Retina (tissue), 1 donor: ENCODE measurements at places on chromosomes 16 and 17.
A peak's percentile ranks its signal among the peaks of the same experiment; 100 is the strongest.

- no peak for DNase-seq
Observed at GRCh38 chr17:4597975-4598374, 13.6 kb downstream of the SMTNL2 start.

GRCh38 chr17:29614349-29615047 is 8.2 kb downstream of the CORO6 start:
- peak; percentile 55 for DNase-seq

DNA sequence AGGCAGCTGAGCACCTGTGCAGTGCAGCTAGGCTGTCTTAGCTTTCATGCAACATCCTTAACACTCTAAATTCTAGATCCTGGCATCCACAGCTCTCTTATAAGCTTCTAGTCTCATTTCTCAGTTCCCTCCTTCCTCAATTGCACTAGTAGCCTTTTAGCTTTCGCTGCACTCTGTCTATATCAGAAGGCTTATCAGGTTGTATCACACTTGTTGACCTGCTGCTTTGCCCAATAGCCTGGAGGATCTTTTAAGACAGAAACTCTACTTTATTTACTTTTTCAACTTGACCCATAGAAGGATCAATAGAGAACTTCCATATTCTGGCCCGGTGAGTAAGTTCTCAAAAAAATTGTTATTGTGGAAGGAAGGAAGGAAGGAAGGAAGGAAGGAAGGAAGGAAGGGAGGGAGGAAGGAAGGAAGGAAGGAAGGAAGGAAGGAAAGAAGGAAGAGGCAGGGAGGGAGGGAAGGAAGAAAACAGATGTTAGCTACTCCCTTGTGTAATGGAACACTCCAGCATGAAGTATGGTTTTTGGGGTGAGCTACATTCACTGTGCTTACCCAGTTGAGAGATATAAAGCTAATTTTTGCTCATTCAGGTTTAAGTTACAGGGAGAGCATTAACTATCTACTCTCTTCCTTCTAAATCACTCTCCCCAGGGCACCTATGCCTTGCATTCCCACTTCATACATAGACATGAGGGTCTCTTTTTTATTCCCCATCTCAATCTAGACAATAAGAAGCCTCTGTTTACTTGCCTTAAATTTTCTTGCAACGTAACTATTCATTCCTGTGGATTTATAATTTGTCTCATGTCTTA is 361.1 kb downstream of the SHISA9 start:
- DNase-seq, result no peak

DNA sequence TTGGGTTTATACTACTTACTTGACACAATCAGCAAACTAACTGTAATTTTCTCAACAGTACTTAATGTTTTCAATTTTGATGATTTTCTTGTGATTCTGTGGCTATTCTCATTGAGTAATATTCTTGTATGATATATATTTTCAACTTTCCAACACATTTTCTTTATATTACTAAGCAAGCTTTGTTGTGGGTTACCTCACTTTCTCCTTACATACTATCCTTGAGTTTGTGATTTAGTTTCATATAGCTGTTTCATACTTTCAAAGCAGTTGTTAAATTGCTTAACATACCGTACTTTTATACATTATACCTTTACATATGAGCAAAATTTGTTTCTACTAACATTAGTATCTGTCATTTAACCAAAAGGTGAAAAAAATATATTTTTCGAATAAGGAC is 197.1 kb downstream of the BCAS3 start:
- DNase-seq, result no peak

GRCh38 chr17:73785496-73785895 is 141.3 kb upstream of the SDK2 start:
- peak; percentile 59 for DNase-seq

GRCh38 chr16:67388591-67388990 is 4.7 kb downstream of the TPPP3 start:
- no peak for DNase-seq

GRCh38 chr17:77558846-77559626 is 399.5 kb upstream of the TNRC6C start:
- no peak for DNase-seq

DNA sequence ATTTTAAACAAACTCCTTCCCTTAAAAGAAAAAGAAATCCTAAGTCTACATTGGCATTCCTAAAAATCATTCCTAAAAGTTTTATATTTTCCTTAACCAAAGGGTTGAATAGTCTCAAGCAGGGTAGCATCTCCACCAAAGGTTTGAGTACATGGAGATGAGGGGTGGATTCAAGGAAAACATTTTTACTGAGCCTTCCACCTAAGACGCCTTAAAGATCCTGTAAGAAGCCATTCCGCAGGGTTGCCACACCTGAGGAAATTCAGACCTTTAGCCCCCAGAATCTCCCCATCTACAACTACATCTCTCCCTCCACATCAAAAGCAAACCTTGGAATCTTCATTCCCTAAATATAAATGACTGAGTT is 7.7 kb upstream of the AKTIP start:
- no peak for DNase-seq

GRCh38 chr17:81075307-81075706 is 40.4 kb downstream of the BAIAP2 start:
- peak; percentile 50 for DNase-seq

DNA sequence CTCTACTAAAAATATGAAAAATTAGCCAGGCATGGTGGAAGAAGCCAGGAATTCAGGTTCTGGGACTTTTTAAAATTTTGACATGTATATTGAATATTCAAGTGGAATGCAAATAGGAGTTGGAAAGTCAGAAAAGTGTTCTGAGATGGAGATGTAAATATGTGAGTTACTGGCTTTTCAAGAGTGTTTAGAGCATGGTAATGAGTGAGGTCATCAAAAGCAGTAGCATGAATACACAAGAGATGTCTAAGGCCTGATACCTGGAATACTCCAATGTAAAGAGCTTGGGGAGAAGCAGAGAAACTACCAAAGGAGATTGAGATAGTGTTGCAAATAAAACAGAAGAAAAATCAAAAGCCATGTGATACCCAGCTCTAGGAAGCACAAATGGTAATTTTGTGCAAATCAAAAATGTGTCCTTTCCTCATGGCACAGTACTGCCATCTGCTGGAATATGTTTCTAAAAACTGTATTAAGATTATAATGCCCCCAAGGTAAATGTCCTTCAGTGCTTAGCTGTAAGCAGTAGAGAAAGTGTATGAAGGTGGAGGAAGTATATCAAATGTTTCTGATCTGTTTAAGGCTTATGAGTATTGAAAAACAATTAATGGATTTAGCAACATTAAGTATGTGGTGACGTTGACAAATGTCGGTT is 908.4 kb downstream of the KCNJ18 start:
- no peak for DNase-seq
